Common myeloid progenitor, CD34-positive (primary cell): ENCODE measurements at places on chromosomes 2 and 18.

GRCh38 chr2:873651-874580 lies 76.7 kb upstream of the SNTG2 start:
- peaks cover 28% of the 10 kb centered on the region for H3K27me3 ChIP-seq
- no peaks in the 10 kb centered on the region for H3K36me3 ChIP-seq
- no peak overlapping the region for H3K27ac ChIP-seq
- no peak for DNase-seq
- H3K4me3 ChIP-seq, result no peak overlapping the region

DNA sequence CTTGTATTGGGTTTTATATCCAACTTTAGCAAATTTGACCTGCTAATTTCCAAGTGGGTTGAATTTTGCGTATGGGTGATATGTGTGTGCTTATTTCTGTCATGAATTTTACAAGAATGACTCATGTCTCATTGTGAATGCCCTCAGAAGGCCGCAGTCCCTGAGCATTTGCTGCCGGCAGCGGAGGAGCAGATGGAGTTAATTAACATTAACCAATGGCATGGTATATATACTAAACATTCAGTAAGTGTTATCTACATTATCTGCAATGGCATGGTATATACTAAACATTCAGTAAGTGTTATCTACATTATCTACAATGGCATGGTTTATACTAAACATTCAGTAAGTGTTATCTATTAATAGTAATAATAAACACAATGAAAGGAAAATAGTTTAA lies 90.1 kb downstream of the DOK6 start:
- no peaks in the 10 kb centered on the region for H3K36me3 ChIP-seq
- H3K27ac ChIP-seq, result no peak overlapping the region
- no peak for DNase-seq
- no peaks in the 10 kb centered on the region for H3K4me1 ChIP-seq
- no peak overlapping the region for H3K4me3 ChIP-seq

DNA sequence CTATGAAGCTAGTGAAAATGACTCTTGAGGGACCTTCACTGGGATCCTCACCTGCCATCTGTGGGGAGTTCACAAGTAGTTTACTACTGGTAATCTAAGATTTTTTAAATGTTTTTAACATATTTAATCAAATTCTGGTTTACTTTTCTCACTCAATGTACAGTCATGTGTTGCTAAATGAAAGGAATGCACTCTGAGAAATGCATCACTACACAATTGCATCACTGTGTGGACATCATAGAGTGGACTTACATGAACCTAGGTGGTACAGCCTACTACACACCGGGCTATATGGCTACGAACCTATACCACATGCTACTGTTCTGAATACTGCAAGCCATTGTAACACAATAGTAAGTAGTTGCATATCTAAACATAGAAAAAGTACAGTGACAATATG lies 528.0 kb downstream of the BCL11A start:
- no peak for DNase-seq
- no peaks in the 10 kb centered on the region for H3K27me3 ChIP-seq
- no peak overlapping the region for H3K27ac ChIP-seq
- no peaks in the 10 kb centered on the region for H3K36me3 ChIP-seq
- no peak overlapping the region for H3K4me3 ChIP-seq

GRCh38 chr2:136206613-136207012 lies 88.7 kb upstream of the CXCR4 start:
- no peaks in the 10 kb centered on the region for H3K36me3 ChIP-seq
- no peak overlapping the region for H3K27ac ChIP-seq
- no peak overlapping the region for H3K4me3 ChIP-seq
- peaks cover 12% of the 10 kb centered on the region for H3K4me1 ChIP-seq
- DNase-seq, result peak; percentile 38
- no peaks in the 10 kb centered on the region for H3K27me3 ChIP-seq

- H3K36me3 ChIP-seq, result peaks cover 7% of the 10 kb centered on the region
- no peak overlapping the region for H3K27ac ChIP-seq
- no peak for DNase-seq
- no peaks in the 10 kb centered on the region for H3K27me3 ChIP-seq
Observed at GRCh38 chr2:239075918-239076758, 228.3 kb downstream of the TWIST2 start.

- no peak for DNase-seq
- no peak overlapping the region for H3K4me3 ChIP-seq
- H3K36me3 ChIP-seq, result no peaks in the 10 kb centered on the region
- H3K4me1 ChIP-seq, result no peaks in the 10 kb centered on the region
Observed at GRCh38 chr2:132814651-132815050, 144.6 kb upstream of the LYPD1 start.

GRCh38 chr18:44518666-44519065 lies 162.0 kb upstream of the SETBP1 start:
- peaks cover 57% of the 10 kb centered on the region for H3K4me1 ChIP-seq
- H3K27me3 ChIP-seq, result no peaks in the 10 kb centered on the region
- DNase-seq, result peak; percentile 94
- no peak overlapping the region for H3K4me3 ChIP-seq

- H3K4me3 ChIP-seq, result no peak overlapping the region
- no peak overlapping the region for H3K27ac ChIP-seq
- H3K4me1 ChIP-seq, result peaks cover 7% of the 10 kb centered on the region
- no peaks in the 10 kb centered on the region for H3K36me3 ChIP-seq
- H3K27me3 ChIP-seq, result no peaks in the 10 kb centered on the region
Observed at GRCh38 chr2:238600506-238601432, 174.0 kb downstream of the ASB1 start.

DNA sequence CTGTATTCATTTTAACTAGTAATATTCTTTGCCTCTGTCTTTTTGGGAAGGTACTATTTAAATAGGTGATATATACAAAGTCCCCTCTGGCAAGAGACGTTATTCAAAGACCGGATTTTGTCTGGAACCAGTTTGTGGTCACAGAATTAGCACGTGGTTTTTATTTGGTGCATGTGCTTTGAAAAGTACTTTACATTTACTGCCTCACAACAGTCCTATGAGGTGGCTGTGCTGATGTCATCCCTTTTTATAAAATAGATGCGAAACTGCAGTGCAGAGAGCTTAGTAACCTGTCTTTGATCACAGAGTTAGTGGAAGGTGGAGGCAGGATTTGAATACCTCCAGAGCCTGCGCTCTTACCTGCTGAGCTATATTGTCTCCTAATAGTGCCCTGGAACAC lies 4.0 kb downstream of the LPIN1 start:
- H3K27ac ChIP-seq, result peak overlapping the region; percentile 82
- peak overlapping the region; percentile 3 for H3K4me3 ChIP-seq
- H3K27me3 ChIP-seq, result no peaks in the 10 kb centered on the region
- no peaks in the 10 kb centered on the region for H3K36me3 ChIP-seq
- peak; percentile 86 for DNase-seq

DNA sequence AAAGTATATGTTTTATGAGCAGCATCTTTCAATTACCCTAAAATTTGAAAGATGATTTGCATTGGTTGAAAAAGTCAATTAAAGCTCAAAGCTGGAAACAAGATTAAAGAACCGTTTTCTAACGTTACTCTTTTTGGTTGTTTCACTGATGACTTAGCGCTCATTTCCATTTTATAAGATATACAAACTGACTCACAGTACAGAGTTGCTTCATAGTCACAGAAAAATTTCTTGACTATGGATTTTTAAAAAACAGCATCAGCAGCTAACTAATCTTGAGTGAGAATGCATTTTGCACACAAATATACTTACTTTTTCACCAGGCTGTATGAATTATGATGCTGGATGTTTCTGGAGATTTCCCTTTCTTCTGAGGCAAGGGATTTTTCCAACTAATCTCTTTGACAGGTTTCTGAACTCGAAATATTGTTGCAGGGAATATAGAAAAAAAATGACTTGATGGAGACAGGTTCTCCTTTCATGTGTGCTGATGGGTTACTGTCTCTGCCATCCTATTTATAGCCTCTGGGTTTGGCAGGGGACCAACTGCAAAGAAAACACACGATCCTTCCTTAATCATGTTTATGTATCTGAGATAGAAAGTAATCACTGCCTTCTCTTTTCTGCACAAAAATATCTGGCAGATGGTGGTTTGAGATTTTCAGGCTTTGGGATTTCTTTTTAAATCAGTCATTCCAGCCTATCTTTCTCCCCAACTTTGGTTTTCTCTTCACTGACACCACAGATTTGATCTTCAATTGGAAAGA lies 129.4 kb upstream of the DAPL1 start:
- peaks cover 20% of the 10 kb centered on the region for H3K36me3 ChIP-seq
- H3K27me3 ChIP-seq, result no peaks in the 10 kb centered on the region
- no peak overlapping the region for H3K27ac ChIP-seq
- H3K4me1 ChIP-seq, result peaks cover 10% of the 10 kb centered on the region
- DNase-seq, result no peak
- H3K4me3 ChIP-seq, result no peak overlapping the region

- no peak overlapping the region for H3K4me3 ChIP-seq
- no peaks in the 10 kb centered on the region for H3K36me3 ChIP-seq
- no peaks in the 10 kb centered on the region for H3K27me3 ChIP-seq
- no peaks in the 10 kb centered on the region for H3K4me1 ChIP-seq
- no peak overlapping the region for H3K27ac ChIP-seq
Observed at GRCh38 chr2:183105402-183106134, 18.7 kb upstream of the NUP35 start.

DNA sequence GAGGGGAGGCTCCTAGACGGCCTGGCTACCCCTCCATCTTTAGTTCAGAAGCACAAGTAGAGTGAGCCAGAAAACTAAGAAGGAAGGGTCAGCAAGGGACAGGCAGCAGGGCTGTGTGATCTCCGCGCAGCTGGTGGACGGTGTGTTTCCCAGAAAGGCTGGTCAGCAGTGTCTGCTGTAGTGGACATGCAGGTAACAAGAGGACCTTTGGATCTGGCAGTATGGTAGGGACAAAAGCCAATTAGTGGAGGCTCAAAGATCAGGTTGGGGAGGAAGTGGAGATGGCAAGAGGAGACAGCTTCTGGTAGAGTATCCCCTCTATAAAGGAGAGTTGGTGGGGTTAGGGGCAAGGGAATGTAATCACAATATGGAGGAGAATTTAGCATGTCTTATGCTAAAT lies 95.1 kb downstream of the NCK2 start:
- no peak overlapping the region for H3K4me3 ChIP-seq
- H3K27ac ChIP-seq, result no peak overlapping the region
- H3K4me1 ChIP-seq, result no peaks in the 10 kb centered on the region

DNA sequence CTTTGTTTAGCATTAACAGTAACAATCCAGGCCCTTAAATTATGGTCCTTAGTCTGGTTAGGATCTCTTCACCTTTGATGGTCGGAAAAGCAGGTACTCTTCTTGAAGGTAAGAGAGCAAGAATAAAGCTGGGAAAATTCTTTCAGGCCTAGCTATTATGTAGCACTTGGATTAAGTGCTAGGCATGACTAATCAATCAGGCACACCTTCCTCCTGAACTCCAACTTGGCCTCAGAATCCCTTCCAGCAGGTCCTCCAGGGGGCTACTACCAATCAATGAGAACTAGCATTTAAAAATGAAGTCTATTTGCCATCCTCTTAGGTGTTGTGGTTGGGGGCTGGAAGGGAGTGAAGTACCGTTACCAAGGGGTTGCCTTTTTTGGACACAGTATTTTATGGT lies 3.7 kb downstream of the SMYD1 start:
- no peaks in the 10 kb centered on the region for H3K27me3 ChIP-seq
- no peaks in the 10 kb centered on the region for H3K36me3 ChIP-seq

GRCh38 chr18:3753106-3753505 lies 303.1 kb downstream of the TGIF1 start:
- H3K27me3 ChIP-seq, result no peaks in the 10 kb centered on the region
- no peak for DNase-seq
- H3K4me1 ChIP-seq, result no peaks in the 10 kb centered on the region

DNA sequence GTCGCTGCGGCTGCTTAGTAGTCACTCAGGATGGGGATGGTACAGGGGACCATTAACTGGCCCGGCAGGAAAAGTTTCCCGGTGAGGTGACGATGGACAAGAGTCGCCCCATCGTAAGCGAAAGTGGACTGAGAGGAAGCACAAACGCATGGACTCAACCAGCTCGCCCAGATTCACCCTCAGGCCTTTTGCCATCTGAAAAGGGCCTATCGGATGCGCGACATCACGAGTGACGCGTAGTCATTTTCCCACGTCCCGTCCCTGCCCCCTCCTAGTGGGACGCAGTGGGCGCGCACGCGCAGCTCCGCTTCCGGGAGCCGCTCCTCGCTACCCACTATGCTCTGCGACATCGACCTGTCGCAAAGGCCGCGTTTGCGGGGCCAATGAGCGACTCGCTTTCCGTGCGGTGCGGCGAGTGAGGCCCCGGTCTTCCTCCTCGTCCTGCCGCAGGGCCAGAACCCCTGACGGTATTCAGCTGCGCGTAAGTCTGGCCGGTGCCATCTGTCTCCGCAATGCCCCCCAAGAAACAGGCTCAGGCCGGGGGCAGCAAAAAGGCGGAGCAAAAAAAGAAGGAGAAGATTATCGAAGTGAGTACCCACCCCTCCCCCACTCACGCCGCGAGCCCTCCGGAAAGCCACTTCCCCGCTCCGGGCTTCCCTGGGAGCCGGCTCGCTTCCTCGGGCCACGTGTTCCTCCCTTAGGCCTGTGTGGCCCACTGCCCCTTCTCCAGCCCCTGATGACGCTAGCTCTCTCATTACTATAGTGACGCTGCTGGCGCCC lies at the start of gene ZC3H15:
ZC3H15 (plus strand) TSS at position 390 of the 780 bp plus-strand sequence; CDS start at position 513, 123 bp downstream.
- no peaks in the 10 kb centered on the region for H3K36me3 ChIP-seq
- peak within 1 kb of the TSS; percentile 87 for H3K4me3 ChIP-seq
- peak within 1 kb of the TSS; percentile 97 for H3K27ac ChIP-seq
- DNase-seq, result peak; percentile 99
- H3K4me1 ChIP-seq, result peaks cover 14% of the 10 kb centered on the region
- no peaks in the 10 kb centered on the region for H3K27me3 ChIP-seq

DNA sequence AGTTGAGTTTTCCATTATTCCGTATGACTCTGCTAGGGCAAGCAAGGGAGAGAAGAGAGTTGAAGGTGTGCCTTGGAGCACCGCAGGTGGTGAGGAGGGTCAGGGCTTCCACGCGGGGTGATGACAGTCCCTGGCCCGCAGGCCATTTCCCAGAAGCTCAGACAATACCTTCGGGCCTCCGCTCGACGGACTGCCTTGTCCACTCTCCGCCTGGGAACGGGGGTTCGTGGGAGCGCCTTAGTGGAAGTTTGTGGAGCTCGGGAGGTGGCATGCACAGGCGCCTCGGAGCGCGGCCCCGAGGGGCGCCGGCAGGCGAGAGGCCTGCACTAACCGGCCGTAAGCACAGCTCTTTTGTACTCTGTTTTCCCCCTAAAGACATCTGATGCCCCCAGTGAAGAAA lies 69.8 kb downstream of the ARHGEF33 start:
- peaks cover 6% of the 10 kb centered on the region for H3K4me1 ChIP-seq
- H3K4me3 ChIP-seq, result peak overlapping the region; percentile 69
- no peak overlapping the region for H3K27ac ChIP-seq
- DNase-seq, result no peak
- H3K36me3 ChIP-seq, result no peaks in the 10 kb centered on the region

DNA sequence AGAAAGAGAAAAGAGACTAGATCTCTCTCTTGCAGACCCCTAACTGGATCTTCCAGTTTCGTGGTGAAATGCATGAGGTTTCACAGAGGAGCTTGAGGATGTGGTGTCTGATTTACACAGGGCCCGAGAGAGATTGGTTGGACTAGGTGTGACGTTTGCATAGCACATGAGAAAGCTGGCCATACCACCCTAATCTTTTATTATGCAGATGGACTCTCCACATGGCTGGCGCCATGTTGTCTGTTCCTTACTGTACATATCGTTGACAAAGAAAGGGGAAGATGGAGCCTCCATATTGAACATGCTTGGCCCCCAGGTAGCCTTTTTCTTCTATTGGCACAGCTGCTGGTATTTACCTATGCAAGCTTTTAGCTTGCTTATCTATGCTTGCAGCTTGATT lies 27.5 kb upstream of the PGAP1 start:
- no peaks in the 10 kb centered on the region for H3K36me3 ChIP-seq
- H3K27me3 ChIP-seq, result no peaks in the 10 kb centered on the region
- H3K4me3 ChIP-seq, result no peak overlapping the region
- no peak for DNase-seq
